ENCODE measurements at places on chromosomes 5 and 9.

- DNase-seq, result no peak
Measured at GRCh38 chr5:156197042-156197635, 129.8 kb upstream of the SGCD start.

DNA sequence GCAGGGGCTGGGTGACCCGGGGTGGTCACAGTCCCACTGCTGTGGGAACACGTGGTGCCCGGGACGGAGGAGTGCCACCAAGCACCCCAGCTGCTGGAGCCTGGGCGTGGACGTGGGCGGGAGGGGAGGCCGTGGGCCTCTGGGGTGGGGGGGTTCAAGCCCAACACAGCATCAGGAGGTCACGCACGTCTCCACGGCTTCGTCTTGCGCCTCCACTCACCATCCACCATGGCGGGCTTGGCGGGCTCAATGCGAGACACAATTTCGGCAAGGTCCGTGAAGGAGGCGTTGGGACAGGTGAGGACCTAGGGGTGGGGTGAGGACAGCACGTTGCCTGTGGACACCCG lies 2.2 kb upstream of the NSMF start:
- DNase-seq, result no peak

- DNase-seq, result no peak
Measured at GRCh38 chr9:93292664-93293328, 108.9 kb downstream of the WNK2 start.

DNA sequence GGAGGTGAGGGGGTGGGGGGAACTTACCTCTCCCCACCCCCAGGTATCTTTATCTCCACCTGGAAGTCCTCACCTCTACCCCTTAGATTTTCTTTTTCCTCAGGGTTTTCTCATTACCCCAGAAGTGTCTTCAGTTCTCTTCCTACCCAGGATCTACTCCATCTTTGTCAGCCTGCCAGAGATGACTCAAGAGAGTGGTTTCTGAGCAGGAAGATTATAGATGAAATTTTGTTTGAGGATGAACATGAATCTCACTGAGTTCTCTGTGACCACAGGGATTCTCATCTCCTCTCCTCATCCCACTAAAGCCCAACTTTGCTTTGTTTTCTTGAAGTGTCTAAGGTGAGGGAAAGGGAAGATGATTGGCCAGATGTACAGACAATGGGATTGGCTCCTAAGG lies 5.2 kb upstream of the HINT2 start:
- DNase-seq, result peak; percentile 45

GRCh38 chr5:121890297-121890858 lies 38.7 kb downstream of the FTMT start:
- no peak for DNase-seq

- DNase-seq, result no peak
Measured at GRCh38 chr9:99189887-99190596, 31.7 kb downstream of the ALG2 start.

- no peak for DNase-seq
Measured at GRCh38 chr5:173217626-173218397, 17.2 kb downstream of the NKX2-5 start.

- peak; percentile 65 for DNase-seq
Measured at GRCh38 chr5:62077823-62078550, 228.0 kb upstream of the KIF2A start.

GRCh38 chr5:65462139-65462705 lies 19.5 kb downstream of the ADAMTS6 start:
- DNase-seq, result no peak

DNA sequence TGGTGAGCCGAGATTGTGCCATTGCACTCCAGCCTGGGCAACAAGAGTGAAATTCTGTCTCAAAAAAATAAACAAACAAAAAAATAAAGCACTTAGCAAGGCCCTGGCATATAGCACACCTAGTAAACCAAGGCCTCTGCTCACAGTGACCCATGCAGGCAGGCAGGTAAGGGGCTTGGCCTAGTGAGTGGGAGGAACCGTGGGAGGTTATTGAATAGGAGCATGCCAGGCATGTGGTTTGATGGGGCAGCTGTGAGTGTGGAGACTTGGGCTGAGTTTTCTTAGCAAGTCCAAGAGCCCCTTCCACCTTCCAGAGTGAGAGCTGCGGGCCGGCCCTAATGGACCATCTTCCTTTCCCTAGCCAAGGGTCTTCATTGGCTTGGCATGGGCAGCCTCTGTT lies 4.5 kb upstream of the NDST1 start:
- no peak for DNase-seq

Measured in foreskin keratinocyte (primary cell).